ENCODE measurements at places on chromosomes 16 and 17.
A peak's percentile ranks its signal among the peaks of the same experiment; 100 is the strongest.

DNA sequence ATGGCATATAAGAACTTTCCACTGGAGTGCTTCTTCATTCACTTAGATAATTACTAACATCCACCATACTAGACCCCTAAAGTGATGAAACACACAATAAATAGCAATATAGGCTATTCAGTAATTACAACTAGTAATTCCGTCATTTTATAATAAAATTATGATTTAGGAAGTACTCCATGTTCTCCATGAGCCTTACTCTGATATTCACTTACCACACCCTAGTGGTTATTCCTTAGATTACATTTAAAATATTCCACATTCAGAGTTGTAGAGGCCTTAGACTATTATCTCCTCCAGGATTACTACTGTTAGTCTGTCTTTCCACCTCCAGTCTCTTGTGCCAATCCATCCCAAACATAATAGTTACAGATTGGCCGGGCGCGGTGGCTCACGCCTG, 62.4 kb downstream of the STH start:
- DNase-seq, result no peak

GRCh38 chr17:9825641-9826150, at the start of gene GLP2R:
Gene GLP2R, plus strand, starts transcription at chr17:9825924. Its CDS starts 140 bp downstream, at chr17:9826064.
- no peak for DNase-seq

DNA sequence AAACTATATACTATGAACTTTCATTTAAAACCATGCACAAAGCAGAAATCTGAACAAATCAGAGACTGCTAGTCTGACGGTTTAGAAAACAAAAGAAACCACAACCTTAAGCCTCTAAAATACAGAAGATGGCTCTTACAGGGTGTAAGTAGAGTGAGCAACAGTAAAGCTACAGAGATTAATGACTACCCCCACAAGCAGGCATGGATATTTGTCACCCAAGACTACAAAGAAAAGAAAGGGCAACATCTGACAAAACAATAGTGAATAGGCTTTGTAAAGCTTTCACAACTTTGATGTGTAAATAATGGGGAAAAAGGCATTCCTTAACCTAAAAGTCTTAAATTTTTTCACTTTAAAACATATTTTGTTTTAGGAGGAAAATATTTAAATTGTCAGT, 75.0 kb downstream of the SPAG9 start:
- peak; percentile 31 for DNase-seq

GRCh38 chr17:15742051-15742795, 10.1 kb downstream of the TBC1D26 start:
- DNase-seq, result no peak

DNA sequence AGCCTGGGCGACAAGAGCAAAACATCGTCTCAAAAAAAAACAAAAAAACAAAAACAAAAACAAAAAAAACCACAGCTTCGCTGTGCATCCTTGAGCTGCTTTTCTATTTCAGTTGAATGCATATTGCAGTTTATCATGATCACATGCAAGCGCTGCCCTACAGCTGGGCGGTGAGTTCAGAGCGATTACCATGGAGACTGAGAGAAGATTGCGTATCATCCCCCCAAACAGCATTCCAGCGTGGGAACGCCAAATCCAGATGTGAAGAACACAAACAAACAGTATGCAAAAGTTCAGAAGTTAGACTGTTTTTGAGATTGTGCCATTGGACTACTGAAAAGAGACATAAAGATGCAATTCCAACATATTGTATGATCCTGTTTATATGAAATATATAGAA, 15.1 kb upstream of the SLC52A1 start:
- no peak for DNase-seq

- DNase-seq, result no peak
Observed at GRCh38 chr16:71576971-71577370, at the start of gene TAT. Gene TAT, minus strand, starts transcription at chr16:71577092. Its CDS starts 677 bp downstream, at chr16:71576415.

GRCh38 chr16:24430954-24431760, 108.2 kb upstream of the RBBP6 start:
- no peak for DNase-seq

GRCh38 chr17:49843774-49844350, 4.0 kb downstream of the TAC4 start:
- no peak for DNase-seq

- DNase-seq, result no peak
Observed at GRCh38 chr16:61829631-61830030, 206.6 kb downstream of the CDH8 start.

GRCh38 chr17:10815319-10815718, 11.4 kb upstream of the TMEM238L start:
- DNase-seq, result no peak

GRCh38 chr16:84396537-84397008, 28.2 kb downstream of the ATP2C2 start:
- DNase-seq, result no peak

- DNase-seq, result no peak
Observed at GRCh38 chr17:45435481-45435880, 2.8 kb upstream of the ARHGAP27 start.

GRCh38 chr16:69031877-69032301, 73.6 kb upstream of the HAS3 start:
- no peak for DNase-seq

DNA sequence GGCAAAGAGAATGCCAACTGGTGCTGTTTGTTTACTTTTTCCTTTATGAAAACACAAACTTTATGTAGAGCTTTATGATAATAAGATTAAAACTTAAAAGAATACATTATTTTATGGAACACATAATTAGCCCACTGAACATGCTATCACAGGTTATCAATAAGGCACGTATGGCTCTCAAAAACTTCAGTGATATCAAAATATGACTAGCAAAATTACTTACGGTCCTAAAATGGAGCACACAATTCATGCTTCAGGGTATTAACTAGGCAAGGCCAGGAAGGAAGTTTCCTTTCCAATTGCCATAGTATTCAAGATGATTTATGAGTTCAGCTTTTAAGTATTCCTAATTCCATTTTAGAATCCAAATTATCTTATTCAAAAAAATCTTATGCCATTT, 3.6 kb downstream of the RNF43 start:
- no peak for DNase-seq

GRCh38 chr17:30788918-30789317, 35.6 kb downstream of the CRLF3 start:
- DNase-seq, result no peak

DNA sequence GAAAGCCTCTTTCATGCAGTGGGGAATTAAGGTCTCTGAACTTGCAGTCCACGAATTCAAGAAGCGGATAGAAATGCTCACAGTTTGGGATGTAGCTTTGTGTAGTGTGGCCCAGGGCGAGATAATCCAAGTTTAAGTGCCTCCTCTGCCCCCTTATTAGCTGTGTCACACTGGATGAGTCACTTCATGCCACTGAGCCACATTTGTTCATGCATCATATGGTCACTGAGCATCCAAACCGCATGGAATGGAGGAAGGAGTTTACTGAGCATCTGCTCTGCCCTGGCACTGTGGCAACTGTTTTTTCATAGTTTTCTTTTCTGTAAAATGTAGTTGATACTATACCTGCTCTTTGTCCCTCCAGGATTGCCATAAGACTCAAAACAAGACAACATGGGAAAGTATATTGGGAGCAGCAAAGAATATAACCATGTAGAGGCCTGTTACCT, 15.1 kb upstream of the DHX8 start:
- DNase-seq, result peak; percentile 12

DNA sequence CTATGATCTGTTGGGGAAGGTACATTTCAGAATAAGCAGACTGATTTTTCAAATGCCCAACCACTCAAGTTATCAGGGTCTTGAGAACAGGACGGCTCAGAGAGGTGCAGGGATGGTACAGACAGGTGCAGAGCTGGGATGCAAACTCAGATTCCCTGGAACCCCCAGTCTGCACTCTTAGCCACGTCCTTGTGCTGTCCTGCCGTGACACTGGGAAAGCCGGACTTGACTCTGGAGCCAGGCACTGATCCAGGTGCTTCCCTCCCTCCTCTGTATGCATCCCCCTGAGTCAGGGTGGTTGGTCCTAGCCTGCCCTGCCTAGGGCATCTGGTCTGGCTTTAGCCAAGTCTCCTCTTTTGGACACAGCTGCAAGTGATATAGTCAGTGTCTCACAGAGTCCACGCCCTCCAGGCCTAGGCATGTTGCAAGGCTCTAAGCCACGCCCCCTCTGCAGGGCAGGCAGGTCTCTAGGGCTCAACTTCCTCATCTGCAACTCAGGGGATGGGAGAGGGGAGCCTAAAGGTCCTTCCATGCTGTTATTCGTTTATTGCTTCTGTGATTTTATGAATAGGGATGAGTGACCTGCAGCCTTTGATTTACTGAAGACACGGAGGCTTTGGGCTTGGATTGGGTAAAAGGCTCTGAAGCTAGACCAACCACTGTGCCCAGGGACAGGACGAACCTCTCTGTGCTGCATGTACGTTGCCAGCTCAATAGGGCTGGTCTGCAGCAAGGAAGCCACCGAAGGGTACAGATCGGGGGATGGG, 97.3 kb downstream of the SDK2 start:
- no peak for DNase-seq

GRCh38 chr16:51408357-51408756, 257.3 kb upstream of the SALL1 start:
- DNase-seq, result no peak

GRCh38 chr16:3797904-3798811, 80.8 kb upstream of the TRAP1 start:
- DNase-seq, result no peak

GRCh38 chr17:64574646-64575045, 67.9 kb downstream of the CEP95 start:
- no peak for DNase-seq

GRCh38 chr17:2170023-2170422, 115.1 kb downstream of the HIC1 start:
- no peak for DNase-seq

DNA sequence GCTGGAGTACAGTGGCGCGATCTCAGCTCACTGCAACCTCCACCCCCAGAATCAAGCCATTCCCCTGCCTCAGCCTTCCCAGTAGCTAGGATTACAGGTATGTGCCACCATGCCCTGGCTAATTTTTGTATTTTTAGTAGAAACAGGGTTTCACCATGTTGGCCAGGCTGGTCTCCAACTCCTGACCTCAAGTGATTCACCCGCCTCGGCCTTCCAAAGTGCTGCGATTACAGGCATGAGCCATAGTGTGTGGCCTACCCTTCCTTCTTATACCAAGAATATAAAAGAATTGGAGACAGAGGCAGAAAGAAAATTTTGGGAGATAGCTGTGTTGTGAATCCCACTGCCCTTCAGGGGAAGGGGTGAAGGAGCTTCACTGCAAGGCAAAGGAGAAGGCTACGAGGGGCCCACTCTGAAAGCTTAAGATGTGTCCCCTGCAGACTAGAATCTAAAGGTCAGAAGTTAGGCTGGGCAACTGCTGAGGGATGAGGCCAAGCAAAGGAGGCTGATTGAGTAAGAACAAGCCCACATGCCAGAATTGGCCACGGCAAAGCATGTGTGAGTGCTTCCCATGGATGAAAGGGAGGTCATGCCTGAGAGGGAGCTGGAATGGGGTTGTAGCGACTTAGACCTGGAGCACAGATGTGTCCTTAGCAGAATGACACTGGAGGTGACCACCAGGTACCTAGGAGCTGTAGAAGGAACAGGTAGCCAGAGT, 8.4 kb upstream of the CRYBA1 start:
- no peak for DNase-seq

DNA sequence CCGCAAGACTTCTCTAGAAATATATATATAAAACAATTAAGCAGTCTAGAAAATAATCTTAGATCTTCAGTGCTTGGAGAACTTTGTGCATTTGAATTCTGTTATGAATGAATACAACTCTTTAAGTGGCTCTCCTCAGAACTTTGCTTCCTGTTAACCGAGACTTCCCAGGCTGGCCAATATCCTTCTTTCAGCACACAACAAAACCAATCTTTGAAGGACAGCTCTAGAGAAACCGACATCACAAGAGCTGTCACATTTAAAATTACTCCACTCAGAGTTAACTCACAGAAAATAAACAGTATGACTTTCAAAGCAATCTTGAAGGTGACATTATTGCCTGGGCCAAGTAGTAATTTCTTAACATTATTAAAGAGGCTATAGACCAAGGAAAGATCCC, 49.7 kb upstream of the ITGA2B start:
- DNase-seq, result no peak

GRCh38 chr16:77822661-77823060, 34.3 kb downstream of the VAT1L start:
- no peak for DNase-seq

- no peak for DNase-seq
Observed at GRCh38 chr17:8436844-8437171, 1.1 kb downstream of the NDEL1 start.

GRCh38 chr16:56828647-56829046, 36.4 kb upstream of the SLC12A3 start:
- no peak for DNase-seq

DNA sequence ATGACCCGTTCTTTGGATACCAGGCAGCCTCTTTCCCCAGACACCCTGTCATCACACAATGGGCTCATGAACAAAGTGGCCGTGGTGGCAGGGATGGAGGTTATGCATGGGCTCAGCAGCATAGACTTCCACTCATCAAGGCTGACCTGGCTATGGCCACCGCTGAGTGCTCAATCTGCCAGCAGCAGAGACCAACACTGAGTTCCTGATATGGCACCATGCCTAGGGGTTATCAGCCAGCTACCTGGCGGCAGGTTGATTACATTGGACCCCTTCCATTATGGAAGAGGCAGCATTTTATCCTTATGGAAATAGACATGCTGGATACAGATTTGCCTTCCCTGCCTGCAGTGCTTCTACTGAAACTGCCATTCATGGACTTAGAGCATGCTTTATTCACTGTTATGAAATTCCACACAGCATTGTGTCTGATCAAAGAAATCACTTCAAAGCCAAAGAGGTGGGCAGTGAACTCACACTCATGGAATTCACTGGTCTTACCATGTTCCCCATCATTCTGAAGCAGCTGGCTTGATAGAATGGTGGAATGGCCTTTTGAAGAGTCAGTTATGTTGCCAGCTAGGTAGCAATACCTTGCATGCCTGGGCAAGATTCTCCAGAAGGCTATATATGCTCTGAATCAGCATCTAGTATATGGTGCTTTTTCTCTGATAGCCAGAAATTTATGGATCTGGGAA, 160.6 kb downstream of the PRKCB start:
- DNase-seq, result no peak

DNA sequence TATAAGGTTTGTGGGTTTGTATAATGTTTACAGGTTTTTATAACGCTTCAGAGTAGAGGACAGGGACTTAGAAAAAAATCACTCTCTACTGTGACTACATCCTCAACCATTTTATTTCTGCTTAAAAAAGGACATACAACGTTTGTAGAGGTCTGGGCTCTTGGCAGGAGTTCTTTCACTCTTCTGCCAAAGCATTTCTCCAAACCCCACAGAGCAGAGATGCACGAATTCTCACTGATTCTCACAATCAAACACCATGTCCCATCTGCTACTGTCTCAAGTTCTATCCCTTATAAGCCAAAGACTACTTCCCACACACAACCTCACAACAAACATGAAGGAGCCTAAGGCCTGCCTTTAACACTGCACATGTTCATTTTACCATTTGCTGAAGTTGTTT, 7.0 kb upstream of the ANKFY1 start:
- DNase-seq, result peak; percentile 14

DNA sequence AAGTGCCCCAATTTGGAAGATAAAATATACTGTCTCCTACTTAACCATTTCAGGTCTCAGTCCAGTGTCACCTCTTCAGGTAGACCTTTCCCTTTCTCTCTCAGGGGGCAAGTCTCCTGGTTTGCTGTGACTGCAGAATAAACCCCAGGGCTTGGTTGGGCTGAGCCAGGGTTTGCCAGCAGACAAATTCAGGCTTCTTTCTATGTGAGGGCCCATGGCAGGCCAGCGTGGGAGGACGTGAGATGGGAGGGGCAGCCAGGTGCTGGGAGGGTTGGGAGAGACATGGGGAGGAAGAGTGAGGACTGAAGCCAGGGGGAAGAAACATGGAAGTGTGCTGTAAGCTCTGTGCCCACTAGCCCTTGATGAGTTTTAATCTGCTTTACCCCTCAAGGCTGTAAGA, 163.2 kb downstream of the SPECC1 start:
- DNase-seq, result no peak

- no peak for DNase-seq
Observed at GRCh38 chr17:49069585-49070273, 62.8 kb upstream of the B4GALNT2 start.

Measured in Ammon's horn (tissue), 1 donor.